D721Med (cell line): ENCODE measurements at places on chromosomes 5 and 9.

DNA sequence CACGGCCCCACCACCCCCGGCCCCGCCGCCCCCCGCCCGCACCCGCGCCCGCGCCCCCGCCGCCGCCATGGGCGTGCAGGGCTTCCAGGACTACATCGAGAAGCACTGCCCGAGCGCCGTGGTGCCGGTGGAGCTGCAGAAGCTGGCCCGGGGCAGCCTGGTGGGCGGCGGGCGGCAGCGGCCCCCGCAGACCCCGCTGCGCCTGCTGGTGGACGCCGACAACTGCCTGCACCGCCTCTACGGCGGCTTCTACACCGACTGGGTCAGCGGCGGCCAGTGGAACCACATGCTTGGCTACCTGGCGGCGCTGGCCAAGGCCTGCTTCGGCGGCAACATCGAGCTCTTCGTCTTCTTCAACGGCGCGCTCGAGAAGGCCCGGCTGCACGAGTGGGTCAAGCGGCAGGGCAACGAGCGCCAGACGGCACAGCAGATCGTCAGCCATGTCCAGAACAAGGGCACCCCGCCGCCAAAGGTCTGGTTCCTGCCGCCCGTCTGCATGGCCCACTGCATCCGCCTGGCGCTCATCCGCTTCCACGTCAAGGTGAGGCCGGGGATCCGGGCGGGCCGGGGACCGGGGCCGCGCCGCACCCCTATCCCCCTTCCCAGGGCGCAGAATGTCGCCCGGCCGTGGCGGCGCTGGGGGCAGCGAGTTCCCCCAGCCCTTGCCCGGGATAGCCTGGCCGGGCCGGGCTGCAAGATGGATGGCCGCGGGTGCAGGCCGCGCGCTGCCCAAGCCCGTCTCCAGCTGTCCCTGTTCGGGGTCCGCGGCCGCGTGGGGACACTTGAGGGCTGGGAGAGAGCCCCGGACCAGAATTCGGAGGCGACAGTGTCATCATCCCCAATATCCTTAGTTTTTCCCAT lies 594 bp downstream of the FAM120A start:
- DNase-seq: no peak

- no peak for DNase-seq
Measured at GRCh38 chr5:69525490-69525889, 32.9 kb downstream of the OCLN start.

GRCh38 chr5:56638061-56638621 lies 177.2 kb upstream of the MAP3K1 start:
- no peak for DNase-seq

- no peak for DNase-seq
Measured at GRCh38 chr5:40022057-40022456, 597.3 kb upstream of the DAB2 start.

- DNase-seq: no peak
Measured at GRCh38 chr5:169280286-169280685, 20.7 kb downstream of the SLIT3 start.

DNA sequence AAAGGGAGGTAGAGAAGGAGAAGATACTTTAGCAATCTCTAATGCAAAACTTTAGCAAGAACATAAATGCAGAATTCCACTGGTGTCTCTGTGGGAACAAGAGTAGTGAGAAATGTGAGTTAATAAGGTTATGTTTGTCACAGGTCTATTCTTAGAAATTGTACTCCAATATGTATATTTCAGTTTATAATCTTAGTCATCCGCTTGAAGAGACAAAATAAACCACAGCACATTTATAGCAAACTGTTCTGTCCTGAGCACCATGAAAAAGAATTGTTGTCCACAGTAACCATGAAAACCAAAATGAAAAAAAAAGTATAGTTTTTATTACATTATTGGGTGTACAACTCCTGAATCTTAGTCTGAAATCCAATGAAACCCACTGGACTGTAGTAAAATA lies 93.6 kb upstream of the TSLP start:
- no peak for DNase-seq

DNA sequence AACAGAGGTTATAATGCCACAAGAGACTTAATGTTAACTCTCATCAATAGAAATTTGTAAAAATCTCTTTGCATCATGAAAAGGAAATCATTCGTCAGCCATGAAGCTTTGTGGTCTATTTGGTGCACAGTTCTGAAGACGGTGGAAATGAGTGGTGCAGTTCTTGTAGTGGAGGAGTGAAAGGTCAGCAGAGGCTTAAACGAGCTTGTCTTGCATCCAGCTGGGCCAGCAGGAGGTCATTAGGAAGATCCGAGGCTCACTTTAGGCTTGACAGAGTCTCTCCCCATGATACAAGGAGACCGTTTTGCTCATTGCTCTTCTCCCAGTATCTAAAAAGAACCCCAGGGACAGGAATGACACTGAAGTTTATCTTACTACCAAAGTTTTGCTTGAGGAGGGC lies 440.8 kb downstream of the BNC2 start:
- no peak for DNase-seq

DNA sequence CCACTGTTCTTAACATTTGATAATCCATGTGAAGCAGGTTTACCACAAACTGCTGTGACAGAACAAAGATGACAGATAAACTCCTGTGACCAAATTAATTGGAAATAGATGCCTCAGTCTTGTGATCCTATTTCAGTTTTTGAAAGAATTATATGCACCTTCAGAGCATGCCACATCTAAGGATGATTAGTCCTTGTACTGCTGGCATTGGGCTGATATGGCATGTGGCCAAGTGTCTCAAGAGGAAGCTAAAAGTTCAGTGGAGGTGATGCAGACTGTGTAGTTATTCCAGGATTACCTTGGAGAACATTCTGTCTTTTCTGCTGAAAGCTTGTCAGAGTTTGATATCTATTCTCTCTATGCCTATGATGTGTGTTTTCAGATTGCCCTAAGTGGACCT lies 314.4 kb upstream of the EFNA5 start:
- no peak for DNase-seq

- DNase-seq: no peak
Measured at GRCh38 chr9:86665416-86665815, 281.9 kb downstream of the GAS1 start.

DNA sequence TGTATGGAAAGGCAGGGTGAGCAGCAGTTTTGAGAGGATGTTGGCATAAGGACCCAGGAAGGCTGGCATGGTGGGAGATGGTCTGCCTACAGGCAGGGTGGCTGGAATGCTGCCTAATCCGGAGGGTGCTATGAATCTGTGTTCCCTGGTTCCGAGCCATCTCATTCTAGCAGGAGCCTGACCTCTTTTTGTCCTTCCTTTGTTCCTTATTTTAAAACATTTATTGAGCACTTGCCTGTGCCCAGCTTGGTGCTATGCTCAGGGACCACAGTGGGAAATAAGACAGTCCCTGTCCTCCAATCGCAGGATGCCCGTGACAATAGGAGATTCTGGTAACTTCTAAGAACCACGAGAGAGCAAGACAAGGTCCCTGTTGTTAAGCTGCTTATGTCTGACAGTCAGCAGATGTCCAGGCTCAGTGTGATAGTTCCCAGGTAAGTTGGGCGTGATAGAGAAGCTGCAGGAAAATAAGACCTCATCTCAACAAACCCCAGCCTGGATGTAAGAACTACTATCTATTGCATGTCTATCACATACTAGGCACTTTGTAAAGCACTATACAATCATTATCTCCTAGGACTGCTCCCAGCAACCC lies 9.1 kb upstream of the ZBTB34 start:
- peak; percentile 40 for DNase-seq

- DNase-seq: no peak
Measured at GRCh38 chr9:136022731-136023409, 61.7 kb upstream of the UBAC1 start.

- DNase-seq: no peak
Measured at GRCh38 chr9:77417566-77417965, 230.6 kb downstream of the GNA14 start.

- no peak for DNase-seq
Measured at GRCh38 chr5:124303366-124303765, 443.1 kb downstream of the ZNF608 start.

- DNase-seq: no peak
Measured at GRCh38 chr5:149697001-149697400, 33.1 kb upstream of the PPARGC1B start.

DNA sequence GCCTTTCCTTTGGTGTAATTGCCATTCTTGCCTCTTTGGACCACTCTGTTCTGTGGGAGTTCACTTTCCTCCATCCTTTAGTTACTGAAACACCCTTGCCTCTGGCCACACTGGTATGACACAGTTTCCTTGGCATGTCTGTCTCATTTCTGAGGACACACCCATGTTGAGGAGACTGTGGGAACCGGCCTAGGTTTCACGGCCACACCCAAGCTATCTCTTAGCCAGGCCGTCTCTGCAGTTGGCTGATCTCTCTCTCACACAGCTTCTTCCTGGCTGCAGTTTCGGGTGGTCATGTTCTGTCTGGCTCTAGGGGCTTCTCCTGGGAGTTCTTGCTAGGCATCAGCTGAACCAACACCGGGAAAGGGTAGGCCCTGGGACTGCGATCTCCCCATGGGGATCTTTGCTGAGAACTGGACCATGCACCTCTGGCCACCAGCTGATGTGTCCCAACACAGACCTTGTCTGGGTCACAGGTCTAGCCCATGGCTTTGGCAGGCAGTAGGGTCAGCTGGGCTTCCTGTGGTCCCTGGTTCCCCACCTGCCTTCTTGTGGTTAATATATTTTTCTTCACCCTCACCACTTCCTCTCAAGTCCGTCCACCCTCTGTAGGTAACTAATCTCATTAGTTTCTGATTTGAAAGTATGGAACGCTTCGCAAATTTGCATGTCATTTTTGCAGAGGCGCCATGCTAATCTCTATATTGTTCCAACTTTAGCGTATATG lies 24.9 kb downstream of the ARHGEF37 start:
- no peak for DNase-seq

DNA sequence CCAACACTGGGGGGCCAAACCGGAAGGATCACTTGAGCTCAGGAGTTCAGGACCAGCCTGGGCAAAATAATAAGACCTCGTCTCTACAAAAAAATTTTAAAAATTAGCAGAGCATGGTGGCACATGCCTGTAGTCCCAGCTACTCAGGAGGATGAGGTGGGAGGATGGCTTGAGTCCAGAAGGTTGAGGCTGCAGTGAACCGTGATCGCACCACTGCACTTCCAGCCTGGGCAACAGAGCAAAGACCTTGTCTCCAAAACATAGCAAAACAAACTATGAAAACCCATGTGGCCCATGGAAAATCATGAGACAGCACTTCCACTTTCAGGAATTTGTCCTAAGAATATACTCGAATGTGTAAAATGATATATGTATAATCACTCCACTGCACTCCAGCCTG lies 6.1 kb downstream of the SETX start:
- DNase-seq: no peak

GRCh38 chr9:10447036-10447435 lies 165.8 kb downstream of the PTPRD start:
- DNase-seq: no peak

DNA sequence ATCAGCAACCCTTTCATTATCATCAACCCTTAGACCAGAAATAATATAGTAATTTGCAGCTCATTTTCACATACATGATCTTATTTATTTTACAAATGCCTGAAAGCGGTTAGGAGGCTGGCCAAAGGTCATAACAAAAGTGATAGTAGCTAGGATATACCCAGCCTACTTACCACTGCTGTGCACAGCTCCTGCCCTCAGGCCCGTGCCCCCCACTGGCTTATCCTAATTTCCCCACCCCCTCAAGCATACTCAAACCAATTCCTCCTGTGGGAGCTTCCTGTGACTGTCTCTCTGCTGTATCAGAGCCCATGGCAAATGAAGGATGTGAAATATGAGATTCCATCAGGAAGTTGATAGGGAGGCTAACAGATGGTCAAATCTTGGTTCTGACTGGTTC lies 14.8 kb downstream of the FAM219A start:
- DNase-seq: no peak

GRCh38 chr9:134490446-134490845 lies 151.2 kb upstream of the COL5A1 start:
- DNase-seq: no peak

DNA sequence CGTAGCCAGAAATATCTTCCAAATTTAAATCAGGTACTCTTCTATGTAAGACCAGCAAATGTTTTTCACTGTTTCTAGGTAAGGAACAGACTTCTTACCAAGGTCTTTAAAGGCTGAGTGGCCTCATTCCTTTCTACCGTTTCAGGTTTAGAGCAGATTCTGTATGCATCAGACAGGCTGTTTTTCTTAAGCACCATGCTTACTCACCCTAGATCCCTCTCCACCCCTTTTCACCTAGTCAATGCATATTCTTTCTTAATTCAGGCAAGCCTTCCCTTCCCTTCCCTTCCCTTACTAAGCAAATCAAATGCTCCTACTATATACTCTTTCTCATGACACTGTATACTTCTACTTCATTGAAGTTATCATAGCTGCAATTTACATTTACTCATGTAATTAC lies 70.7 kb downstream of the RFX3 start:
- no peak for DNase-seq

DNA sequence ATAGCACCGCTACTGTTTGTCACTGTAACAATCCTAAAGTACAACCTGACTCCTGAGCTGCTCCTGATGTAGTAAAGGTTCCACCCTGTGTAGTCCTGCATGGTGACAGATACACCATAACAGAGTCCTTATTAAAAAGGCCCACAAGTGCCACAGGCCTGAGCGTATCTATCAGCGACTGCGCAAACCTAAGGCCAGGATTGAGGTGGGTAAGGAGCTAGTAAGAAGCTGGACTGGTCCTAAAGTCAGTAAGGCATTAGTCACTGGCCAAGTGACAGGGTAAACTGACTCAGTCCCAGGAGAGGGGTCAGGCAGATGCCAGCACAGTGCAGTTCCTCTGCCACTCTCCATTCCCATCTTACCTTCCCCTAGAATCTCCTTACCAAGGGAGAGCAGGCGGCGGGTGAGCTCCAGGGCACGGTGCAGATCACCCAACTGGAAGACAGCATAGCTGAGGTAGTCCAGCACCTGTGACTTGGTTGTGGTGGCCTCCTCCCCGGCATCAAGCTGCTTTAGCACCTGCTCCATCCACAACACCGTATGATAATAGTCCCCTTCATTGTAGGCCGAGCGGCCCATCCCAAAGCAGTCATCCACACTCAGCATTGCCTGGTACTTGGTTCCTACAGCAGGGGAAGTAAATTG lies 17.6 kb downstream of the P4HA2 start:
- DNase-seq: no peak

GRCh38 chr9:131740898-131741297 lies 1.0 kb upstream of the RAPGEF1 start:
- DNase-seq: no peak

GRCh38 chr5:136526021-136526420 lies 160.7 kb upstream of the TRPC7 start:
- DNase-seq: no peak

DNA sequence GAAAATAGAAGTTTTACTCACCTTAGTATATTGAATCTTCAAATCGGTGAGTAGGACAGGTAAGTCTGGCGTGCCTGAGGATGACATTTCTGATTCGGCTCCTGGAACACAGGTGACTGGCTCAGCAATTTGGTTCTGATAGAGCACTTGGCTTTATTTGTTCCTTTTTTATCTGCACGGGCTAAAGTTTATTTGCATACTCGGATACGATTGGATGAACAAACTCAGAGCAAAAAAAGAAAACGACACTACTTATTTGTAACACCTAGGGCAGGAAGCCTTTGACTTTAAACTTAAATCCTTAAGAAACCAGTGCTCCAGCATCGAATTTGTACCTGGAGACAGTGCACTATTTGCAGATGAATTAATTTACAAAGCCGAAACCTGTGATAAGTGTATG lies at the start of gene ALDH1A1:
ALDH1A1 (minus strand) TSS at position 140 of the 400 bp plus-strand sequence; CDS start at position 87, 53 bp downstream.
- no peak for DNase-seq
